Caudate nucleus (tissue), 63 donors: ENCODE measurements at places on chromosomes 16 and 17.

DNA sequence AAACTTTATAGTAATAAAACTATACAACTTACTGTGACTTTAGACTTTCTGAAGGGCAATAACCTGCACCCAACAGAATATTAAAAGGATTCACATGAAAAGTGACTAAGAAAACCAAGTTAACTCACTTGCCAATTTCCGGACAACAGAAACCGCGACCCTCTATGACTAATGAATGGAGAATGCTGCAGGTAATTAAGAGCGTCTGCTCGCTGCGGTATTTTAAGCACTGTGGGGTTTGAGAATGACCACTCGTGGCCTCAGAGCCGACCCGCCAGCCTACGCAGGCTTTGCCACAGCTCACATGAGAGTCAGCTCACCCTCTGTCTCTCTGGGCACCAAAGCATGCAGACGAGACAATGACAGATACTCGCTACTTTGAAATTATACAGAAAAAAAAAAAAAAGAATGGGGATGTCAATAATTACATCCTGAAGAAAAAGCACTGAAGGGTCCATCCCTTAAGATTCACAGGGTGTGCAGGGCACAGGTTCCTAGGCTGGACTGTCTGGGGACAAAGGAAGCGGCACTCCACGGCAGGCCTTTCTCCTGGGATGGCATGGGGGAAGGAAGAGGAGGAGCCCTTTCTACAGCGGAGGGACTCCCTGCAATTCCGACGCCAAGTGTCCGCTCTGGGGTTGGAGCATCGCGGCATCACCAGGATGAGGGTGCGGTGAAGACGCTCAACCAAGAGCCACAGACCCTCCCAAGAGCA, 35.0 kb downstream of the ZCCHC14 start:
- DNase-seq, result no peak

GRCh38 chr17:81734405-81735263, 22.6 kb downstream of the SLC25A10 start:
- DNase-seq, result no peak

GRCh38 chr16:48546774-48547173, 63.2 kb downstream of the N4BP1 start:
- no peak for DNase-seq

- DNase-seq, result no peak
Observed at GRCh38 chr17:3973495-3974137, 9.4 kb upstream of the ATP2A3 start.

GRCh38 chr17:4678448-4679026, 25.4 kb downstream of the PELP1 start:
- DNase-seq, result no peak

DNA sequence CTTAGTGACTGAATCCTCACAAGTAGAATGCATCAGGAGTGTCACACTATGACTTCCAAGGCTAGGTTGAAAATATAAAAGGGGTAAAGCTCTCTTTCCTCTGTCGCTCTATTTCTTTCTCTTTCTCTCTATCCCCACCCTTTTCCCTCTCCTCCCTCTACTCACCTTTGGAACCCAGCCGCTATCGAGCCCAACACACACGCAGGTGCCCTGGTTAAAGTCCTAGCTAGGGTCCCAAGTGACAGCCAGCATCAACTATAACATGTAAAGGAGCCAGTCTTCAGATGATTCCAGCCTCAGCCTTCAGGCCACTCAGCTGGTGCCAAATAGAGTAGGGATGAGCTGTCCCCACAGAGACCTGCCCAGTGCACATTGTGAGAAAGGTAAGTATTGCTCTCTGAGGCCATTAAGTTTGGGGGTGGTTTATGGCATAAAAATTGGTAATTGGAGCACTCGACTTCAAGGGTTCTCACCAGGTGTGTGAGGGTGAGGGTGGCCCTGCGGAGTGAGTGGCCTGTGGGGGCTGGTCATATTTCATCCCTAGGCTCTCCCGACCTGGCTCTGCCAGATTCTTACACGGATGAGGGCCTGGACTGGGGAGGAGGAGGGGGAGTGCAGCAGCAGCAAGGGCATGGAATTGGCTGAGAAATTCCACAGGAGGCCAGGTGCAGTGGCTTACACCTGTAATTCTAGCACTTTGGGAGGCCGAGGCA, 14.9 kb upstream of the C16orf54 start:
- DNase-seq, result no peak

DNA sequence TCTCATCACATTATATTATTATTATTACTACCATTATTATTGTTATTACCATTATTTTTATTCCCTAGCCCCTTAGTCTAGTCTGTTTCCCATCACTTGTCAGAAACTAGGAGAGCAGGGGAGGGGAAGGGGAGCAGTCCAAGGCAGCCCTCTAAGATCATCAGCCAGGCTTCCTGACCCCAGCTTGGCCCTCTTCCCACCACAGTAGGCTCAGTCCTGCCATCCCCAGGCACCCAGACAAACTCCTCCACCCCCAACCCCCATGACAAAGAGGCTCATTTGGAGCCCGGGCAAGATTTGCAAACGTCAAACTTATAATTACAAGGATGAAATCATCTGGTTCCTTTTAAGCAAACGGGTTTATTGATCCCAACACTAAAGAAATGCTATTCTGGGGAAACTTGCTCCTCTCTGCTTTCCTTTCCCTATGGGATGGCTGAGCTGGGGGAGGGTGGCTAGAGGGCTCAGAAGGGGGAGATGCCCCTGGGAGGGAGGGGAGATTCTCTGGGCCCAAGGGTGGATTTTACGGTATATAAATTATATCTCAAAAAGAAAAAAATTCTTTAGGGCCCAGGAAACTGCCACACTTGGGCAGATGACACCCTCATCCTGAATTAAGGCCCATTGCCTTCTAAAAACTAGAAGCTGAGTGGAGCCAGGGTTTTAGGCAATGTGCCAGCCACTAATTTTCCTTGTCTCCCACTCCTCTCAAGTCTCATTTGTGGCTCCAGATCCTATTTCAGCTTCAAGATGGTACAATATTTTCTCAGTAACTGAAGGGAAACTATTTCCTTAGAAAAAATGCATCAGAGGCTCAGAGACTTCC, 4.4 kb upstream of the CBFB start:
- no peak for DNase-seq

GRCh38 chr17:13888056-13888609, 181.2 kb upstream of the COX10 start:
- DNase-seq, result no peak

DNA sequence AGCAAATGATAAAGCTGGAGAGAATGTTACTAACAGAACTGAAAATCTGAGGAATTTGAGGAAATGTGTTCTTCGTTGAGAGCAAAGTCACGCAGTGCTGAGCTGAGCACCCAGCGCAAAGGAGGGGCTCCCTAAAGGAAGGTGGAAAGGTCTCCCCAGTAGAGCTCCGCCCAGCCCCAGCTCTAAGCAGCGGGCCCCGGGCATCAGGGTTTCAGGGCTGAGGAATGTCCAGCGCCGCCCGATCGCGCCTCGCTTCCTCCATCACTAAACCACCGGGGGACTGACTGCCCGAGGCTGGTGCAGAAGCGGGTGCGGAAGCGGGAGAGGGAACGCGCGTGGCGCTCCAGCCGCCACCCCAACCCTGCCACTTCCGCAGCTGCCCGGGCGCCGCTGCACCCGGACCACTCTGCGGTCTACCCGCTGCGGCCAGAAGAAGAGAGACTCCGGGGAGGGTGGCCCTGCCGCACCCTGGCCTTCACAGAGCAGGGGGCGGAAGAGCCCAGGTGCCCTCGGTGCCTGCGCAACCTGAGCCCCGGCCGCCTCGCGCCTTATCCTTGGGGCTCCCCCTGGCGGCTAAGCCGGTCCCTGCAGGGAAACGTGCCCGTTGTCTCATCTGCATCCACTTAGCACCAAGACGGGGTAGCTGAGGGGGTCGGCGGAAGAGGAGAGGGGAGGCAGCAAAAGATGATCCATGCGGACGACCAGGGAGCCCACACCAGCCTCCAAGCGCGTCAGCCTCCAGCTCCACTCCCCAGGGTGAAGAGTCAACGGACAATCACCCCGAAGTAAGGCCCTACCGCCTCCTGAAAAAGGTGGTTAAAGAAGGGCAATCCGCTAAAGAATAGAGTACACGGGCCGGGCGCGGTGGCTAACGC, 12.4 kb upstream of the GUCY2D start:
- peak; percentile 57 for DNase-seq

- no peak for DNase-seq
Observed at GRCh38 chr16:47492428-47493377, 31.6 kb downstream of the PHKB start.

DNA sequence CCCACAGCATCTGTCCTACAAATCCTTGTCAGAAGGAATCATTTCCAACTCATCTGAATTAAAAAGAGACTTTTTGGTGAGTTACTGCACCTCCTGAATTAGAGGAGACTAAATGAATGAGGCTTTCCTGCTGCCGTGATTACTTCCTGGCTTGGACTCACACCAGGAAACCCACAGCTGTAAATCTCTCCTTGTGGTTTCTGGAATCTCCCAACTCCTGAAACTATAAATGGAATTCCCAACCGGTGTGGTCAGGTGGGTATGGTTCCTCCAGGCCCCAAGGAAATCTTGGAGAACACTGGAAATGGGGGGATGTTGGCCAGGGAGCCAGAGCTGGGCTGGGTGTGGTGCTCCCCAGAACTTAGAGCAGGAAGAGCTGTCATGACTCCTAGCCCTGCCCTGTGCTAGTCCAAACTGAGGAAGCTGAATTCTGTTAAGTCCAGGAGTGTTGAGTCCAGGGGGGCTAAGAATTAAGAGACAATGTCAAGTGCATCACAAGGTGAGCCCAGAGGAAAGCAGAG, 216.4 kb downstream of the GSG1L start:
- no peak for DNase-seq

DNA sequence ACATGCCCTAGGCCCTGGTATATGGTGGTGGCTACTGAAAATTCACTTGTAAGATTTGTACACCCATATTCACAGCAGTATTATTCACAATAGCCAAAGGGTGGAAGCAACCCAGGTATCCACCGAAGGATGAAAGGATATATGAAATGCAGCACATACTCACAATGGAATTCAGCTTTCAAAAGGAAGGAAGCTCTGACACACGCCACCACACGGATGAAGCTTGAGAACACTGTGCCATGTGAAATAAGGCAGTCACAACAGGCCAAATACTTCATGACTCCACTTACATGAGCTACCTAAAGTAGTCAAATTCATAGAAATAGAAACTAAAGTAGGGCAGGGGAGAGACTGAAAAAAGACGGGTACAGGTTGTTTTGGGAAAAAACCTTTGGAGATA, 2.9 kb downstream of the XPO6 start:
- DNase-seq, result no peak

DNA sequence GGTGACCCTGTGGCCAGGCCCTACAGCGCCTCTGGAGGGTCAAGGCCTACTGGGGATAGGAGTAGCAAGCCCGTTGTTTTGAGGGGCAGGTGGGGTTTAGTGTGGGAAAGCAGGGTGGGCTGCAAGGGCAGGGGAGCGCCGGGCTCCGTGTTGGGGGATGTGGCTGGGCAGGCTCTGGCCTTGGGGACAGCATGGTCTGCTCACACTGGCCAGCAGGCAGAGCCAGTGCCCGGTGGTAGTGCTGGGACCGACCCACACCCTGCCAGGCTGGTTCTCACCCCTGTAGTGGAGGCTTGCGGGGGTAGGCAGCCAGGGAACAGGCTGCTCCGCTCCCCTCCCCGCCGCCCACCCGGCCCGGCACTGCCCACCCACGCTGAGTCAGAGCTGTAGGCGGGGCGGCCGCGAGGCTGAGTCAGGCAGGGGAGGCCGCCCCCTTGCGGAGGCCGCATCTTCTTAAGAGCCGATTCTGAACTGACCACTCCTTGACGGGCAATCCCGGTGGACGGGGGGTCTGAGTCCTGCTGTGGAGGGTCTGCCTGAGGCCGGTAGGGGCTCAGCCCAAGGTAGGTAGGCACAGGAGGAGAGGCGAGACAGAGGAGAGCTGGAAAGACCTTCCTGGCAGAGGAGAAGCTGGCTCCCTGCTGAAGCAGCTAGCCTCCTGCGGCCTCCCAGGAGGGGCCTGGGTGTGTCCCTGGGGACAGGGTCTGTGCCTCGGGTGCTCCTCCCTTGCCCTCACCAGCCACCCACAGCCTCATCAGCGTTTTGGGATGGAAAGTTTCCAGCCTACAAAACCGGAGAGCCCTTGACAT, 62.4 kb downstream of the BAIAP2 start:
- peak; percentile 78 for DNase-seq

DNA sequence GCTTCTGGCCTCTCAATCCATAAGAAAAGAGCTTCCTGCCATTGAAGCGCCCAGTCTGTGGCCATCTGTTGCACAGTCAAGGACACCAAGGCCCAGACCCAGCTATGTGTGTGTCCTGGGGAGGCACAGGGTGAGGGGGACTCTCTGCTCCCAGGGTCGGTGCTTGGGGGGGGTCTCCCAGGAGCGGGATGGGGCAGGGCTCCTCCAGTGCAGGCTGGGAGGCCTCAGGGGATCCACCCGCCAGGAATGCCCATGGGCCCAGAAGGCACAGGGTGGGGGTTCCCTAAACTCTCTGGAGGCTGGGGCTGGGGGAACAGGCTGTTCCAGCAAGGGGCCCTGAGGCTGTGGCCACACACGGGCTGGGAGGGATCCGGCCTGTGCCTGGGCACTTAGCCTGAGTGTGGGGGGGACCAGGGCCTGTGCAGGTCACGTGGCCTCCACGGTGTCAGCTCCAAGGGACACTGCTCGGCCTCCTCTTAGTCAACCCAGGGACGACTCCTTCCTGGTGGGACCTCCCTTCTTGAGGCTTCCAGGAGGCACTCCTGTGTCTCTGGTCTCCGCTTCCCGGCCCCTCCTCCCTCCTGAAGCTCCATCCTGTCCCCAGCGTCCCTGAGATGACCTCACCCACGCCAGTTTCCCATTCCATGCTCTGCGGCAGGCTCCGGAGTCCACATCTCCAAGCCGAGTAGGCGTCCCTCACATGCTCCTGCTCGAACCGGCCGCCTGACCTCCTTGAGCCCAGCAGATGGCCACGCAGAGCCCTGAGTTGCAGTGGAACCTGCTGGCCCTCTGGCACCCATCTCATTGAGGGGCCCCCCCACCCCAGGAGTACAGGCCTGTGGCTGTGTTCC, 23.1 kb upstream of the BAHCC1 start:
- DNase-seq, result peak; percentile 60

DNA sequence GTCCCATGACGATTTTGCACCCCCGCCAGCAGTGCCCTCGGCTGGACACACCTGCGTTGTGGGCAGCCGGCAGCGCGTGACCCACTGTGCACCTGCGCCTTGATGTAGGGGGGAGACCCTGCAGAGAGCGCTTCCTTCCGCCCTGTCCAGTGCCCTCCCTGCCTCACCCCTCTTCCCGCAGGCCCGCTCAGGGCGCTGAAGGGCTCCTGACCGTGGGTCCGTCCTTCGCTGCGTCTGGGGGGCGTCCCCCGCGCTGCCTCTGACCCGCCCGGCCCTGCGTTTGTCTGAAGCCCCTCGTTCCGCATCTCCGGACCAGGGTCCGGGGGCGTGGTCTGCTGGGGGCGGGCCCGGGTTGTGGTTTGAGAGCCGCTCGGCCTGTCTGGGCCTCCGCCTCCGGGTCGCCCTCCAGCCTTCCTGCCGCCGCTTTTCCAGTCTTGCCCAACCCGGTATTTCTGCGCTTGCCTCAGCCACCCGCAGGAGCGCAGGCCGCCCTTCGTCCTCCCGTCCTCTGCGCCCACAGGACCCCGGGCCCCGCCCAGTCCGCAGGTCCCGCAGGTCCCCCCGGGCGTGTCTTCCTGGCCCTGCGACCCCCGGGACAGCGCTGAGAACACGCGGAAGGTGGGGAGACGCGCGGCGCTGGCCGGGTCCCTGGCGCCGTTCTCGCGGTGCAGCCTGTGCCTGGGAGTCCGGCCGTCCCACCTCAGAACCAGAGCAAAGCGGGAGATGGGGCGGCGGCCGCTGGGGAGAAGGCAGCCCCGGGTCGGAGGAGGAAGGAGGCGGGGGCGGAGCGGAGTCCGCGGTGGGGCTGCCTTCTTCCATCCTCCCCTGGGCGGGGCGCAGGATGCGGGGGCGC, 4.0 kb upstream of the IL17C start:
- DNase-seq, result no peak

GRCh38 chr16:74852500-74852875, 77.9 kb upstream of the FA2H start:
- no peak for DNase-seq

GRCh38 chr17:3660311-3660891, 8.0 kb downstream of the TAX1BP3 start:
- no peak for DNase-seq
